ENCODE measurements at places on chromosomes 11 and 22.

DNA sequence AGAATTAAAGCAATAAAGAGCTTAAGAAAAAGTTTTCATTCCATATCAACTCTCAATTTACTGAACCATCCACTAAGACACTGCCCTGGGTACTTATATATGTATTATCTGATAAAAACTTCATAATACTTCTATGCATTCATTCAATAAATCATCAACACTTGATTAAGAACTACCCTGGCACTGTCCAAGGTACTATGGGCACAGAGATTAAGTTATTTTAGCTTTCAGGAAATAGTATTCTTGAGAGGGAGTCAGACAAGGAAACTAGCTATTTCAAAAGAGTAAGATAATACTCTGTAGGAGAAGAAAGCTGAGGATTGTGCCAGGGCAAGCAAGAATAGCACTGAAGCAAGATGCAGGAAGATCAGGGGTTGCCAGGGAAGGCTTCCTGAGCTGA is 640.8 kb downstream of the FAM181B start:
- DNase-seq = no peak

DNA sequence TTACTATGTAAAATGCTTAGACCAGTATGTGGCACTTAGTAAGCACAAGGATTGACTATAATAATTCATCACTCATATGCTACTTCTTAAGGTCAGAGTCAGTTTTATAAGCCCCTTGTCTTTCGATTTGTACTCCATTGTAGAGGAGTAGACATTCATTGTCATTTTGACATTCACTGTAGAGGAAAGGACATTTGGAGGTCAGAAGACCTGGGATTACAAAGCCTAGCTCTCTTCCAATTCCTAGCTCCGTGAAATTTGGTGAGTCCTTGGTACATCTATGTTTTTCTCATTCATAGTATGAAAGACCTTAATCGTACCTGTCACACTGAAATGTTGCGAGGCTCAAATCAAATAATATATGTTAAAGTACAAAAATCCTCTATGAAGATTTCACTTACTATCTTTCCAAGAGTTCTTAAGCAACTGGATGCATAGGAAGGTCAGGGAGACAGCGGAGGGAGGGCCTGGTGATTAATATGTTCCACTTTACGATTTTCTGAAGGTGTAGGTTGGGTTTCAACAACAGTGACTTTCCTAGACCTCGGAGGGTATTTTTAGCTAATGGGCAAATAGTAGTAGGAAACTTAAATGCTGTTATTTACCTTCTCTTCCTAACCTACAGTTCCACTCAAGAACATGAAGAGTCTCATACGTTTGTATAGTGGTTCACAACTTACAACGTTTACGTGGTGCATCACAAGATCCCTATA is 1.4 kb upstream of the EMSY start:
- DNase-seq = peak; percentile 17

- no peak for DNase-seq
Observed at GRCh38 chr11:42232673-42233072, 773.2 kb upstream of the LRRC4C start.

GRCh38 chr11:108669711-108670110 is 4.8 kb downstream of the DDX10 start:
- no peak for DNase-seq

DNA sequence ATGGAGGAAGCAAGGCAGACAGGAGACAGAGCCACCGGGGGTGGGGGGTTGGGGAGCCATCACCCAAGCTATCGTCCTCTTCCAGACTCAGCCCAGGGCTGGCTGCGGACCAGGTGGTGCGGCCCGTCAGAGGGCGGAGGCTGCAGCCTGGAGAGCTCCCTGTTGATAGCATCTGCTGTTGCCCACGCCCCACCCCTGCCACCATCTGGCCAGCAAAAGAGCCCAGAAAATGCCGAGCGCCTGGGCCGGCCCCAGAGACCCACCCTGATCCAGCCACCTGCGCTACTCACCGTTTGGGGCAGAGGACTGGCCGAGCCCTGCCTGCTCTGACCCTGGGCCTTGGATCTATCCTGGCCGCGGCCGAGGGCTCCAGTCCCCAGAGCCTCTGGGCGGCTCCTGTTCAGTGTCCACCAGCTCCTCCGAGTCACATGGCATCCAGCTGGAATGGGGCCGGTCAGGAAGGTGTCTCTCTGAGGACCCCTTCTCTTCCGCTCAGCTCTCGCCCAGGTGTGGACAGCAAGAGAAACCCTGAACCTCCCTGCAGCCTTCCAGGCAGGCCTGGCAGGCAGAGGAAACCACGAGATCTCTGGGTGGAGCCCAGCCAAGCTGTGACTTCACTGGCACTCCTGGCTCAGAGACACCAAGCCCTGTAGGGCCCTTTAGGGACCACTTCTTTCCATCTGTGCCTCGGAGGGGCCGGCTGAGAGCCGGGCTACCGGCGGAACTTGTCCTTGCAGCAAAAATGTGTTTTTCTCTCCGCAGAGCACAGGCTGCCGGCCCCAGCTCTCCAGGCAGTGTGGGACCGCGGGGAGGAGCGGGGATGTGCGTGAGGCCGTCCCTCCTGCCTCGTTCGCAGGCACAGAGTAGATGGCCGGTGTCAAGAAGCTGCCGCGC is at the start of gene MRGPRE:
Gene MRGPRE, minus strand, starts transcription at position 567 of the 894 bp plus-strand sequence. CDS start 3,618 bp downstream, outside the sequence.
- DNase-seq = no peak

GRCh38 chr11:62843466-62843865 is 4.1 kb upstream of the WDR74 start:
- DNase-seq = no peak

DNA sequence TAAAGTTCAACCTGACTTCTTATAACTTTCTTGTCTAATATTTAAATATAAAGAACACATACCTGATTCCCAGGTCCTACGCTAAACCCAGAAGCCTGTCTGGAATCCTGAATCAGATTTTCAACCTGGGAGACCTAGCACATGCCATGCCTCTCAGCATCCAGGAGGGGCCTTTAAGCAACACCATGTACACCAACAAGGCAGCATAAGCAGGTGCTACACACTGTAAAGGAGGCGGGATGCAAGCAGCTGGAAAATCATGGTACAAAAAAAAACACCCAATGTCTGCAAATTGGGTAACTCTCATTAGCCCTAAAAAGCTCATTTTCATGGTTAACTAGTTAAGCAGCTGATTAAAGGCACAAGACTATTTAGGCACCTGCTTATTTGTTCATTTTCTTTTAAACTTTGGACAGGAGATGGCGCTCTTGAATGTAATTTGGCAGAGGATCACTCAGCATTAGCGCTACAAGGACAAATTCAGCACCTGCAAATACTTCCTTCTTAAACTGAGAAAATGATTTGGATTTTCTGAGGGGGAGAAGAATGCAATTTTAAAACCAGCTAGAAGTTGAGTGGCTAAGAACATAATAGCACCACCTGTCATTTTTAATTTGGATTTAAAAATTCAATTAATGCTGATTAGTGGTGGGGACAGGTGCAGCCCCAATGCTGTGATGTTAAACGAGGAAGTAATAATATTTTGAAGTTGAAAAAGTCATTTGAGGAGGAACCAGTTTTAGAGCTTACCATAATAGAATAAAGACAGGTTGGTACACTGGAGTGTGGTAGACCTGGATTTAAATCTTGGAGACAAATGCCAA is 104.0 kb downstream of the FAR1 start:
- DNase-seq = peak; percentile 61

DNA sequence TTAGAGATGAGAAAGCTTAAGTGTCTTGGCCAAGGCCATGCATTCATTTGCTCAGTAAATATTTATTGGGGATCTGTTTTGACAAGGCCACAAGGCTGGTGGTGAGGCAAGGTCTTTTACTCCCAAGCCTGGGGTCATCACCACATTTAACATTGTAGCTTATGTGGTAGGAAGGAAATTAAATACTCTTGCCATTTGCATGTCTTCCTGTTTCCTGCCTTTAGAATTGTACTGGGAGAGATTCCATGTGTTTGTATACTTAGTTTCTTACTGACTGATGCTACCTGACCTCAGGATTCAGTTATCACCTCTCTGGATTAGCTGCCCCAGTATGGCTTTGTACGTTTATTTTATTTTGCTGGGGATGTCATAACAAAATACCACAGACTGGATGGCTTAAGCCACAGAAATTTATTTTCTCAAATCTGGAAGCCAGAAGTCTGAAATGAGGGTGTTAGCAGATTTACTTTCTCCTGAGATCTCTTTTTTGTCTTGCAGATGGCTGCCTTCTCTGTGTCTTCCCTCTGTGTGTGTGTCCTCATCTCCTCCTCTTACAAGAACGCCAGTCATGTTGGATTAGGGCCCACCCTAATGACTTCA is 44.8 kb downstream of the SPECC1L start:
- DNase-seq = no peak

GRCh38 chr11:125384825-125385224 is 111.2 kb downstream of the FEZ1 start:
- DNase-seq = no peak

- DNase-seq = no peak
Observed at GRCh38 chr11:87459351-87459750, 421.6 kb downstream of the TMEM135 start.

All from inflammatory macrophage (primary cell).